ENCODE measurements at places on chromosomes 5 and 9.

DNA sequence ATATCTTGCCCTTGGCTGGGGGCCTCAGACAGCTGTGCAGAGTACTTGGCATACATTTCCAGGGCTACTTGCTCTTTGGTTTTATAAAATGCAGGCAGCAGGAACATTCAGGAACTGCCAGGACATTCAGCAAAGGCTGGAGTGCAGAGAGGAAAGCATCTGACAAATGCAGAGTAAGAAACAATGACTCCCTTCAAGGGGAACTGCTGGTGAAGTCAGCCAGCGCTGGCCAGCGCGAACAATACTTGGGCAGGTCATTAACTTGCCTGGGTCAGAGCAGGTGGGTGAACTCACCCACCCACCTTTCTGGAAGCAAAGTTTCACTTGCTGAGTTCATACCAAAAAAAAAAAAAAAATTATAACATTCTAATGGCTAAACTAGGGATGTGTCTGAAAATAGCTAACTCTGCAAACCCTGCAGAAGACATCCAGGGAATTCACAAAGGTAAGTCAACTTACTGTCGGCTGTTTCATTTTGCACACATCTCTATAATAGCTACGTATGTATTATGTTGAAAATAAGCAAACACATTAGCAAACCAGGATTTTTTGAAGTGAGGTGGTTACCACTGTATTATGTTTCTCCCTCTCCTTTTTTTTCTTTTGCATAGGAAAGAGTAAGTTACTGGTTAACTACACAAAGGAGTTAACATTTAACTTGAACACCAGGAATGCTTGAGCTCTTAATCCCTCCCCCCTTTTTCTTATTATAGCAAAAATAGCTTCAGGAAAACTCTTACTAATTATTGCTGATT lies 152.2 kb downstream of the GLIS3 start:
- DNase-seq = no peak

DNA sequence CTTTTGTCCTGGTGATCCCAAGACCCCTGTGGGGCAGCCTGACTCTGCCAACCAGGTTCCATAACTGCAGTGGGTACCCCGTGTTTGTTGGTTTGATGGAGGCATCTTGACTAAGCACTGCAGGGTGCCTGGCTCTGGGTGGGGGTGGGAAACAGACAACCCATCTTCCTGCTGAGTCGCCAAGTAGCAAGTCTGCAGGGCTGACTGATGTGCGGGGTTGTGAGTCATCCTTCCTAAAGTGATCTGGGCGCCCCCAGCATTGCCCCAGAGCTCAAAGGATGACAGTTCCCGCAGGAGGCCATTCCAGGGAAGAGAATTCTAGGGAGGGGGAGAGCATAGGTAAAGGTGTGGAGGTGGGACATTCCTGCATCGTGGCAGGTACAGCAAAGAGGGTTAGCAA lies 23.5 kb downstream of the DAB2IP start:
- no peak for DNase-seq

- DNase-seq = no peak
Observed at GRCh38 chr9:2603621-2604020, 18.0 kb upstream of the VLDLR start.

GRCh38 chr5:142322747-142323479 lies 1.9 kb downstream of the SPRY4 start:
- no peak for DNase-seq

- no peak for DNase-seq
Observed at GRCh38 chr5:19855031-19855430, 133.0 kb downstream of the CDH18 start.

DNA sequence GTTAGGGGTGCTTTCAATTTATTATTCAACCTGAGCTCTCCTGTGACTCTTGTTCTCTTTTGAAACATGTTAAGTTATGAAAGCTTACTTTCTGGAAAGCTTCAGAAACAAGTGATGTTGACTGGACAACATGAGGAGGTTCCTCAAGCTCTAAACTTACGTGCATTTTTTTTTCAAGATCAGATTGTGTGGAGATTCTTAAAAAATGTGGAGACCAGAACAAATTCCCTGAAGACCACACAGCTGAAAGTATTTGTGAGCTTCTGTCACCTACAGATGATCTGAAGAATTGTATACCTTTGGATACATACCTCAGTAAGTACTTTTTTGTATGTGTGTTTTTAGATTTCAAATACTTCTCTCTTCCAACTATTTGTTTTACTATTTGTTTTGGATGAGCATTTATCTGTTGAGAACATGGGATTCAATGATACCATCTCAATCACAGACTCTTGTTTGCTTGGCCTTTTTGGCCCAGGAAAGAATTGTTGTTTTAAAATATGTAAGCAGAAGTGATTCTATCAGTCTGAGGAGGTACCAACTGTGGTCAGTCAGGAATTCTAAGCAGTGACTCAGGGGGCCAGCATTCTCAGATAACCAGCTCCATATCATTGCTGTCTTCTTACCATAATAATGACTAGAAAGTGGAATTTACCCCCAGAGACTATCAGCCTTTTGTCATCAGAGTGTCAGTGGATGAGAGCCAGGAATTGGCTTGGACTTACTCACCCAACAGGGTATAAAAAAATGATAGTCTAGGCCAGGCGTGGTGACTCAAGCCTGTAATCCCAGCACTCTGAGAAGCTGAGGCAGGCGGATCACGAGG lies 34.4 kb upstream of the GLIPR2 start:
- no peak for DNase-seq

DNA sequence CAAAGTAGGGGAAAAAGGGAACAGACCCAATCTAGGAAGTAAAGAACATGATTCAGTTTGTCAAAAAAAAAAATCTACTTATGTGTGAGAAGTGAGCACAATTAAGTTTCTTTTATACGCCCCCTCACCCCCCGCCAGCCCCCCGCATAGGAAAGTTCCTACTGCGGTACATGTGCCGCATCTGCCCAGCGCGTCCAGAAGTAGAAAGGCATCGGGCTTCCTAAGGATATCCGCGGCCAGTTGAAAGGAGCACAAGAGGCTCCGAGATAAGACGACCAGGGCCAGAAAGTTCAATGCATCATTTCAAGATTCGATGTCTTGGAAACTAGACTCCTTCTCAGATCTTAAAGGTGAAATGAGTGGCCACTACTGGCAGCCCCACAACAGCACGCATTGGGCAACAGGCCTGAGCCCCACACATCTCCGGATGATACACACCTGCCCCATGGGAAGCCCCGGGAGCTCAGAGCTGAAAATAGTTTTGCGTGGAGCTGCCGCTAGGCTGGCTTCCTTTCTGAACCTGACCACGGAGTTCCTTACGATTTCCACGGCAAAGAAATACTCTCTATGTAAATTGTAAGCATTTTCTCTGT lies 203.9 kb downstream of the RAB3C start:
- no peak for DNase-seq

DNA sequence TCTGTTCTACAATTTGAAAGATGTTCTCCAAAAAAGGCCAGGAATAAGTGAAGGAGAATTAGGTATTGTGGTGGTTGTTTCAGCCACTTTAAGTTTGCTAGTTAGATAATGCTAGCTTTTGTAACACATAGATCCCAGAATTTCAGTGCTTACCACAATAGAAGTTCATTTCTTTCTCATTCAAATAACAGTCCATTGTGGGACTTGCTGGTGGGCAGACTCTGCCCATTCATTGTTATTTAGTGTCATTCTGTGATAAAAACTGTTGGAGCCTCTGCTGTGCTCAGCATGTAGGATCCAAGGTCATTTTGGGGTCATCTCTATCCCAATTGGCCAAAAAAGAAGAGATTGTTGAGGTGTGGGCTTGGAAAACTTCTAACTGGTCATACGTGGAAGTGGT lies 106.8 kb downstream of the CCDC192 start:
- no peak for DNase-seq

GRCh38 chr9:3916411-3916810 lies 383.5 kb downstream of the GLIS3 start:
- no peak for DNase-seq

DNA sequence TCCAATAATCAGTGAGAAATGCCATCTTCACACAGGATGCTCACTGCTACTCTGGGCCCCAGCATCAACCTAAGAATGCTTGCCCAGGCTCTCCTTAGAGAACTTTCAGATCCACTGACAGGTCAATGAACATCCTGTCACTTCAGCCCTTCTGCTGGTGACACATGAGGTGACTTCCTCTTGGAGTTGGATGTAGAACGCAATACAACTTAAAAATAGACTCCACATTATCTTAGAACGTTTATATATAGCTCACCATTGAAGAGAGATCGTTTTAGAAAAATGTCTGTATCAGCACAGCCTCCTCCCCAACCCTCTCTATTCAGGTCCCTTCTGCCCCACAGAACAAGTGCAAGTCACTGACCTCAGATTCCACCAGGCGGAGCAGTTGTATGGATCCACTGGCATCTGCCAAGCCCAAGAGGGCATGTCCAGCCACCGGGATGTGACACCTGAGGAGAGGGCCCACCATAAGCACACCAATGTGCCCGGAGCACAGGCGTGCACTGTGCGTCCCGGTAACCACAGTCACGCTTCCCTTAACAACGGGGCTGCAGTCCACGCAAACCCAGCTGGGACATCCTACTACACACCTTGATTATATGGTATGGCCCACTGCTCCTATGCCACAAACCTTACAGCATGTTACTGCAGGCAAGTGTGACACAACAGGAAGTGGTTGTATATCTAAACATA lies 2.9 kb downstream of the DPH7 start:
- no peak for DNase-seq

DNA sequence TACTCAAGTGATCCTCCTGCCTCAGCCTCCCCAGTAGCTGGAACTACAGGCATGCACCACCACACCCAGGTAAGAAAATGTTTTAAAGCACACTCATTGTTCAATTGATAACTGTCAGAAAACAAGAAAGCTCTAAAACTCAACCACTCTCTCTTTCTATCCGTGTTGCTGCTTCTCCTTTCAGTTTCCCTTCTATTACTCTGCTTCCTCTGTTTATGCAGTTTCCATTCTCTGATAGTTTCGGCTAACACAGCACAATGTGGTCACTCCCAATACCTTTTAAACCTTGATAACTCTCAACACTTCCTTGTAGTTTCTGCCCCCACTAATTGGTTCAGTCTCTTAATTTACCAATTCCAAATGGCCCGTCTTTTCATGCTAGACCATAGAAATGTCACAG lies 59.2 kb upstream of the NR4A3 start:
- no peak for DNase-seq

GRCh38 chr5:25489834-25490538 lies 845.2 kb upstream of the CDH10 start:
- DNase-seq = no peak

DNA sequence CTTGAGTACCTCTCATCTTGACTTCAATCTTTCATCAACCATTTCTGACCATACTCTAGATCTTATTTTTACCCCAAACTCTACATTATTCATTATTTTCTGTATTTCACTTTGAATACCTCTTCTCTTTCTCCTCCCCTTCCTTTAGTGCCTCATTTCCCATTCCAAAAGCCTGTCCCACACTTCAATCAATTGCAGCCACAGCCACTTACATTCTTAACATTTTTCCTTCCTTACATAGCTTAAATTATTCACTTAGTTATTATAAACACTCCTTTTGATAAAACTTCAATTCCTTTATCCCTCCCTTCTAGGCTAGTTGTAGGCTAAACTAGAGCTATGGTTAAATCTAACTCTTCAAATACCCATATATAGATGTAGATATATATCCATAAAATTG lies 344.0 kb downstream of the PRR16 start:
- DNase-seq = no peak

- DNase-seq = no peak
Observed at GRCh38 chr5:160020266-160020770, 11.4 kb downstream of the TTC1 start.

DNA sequence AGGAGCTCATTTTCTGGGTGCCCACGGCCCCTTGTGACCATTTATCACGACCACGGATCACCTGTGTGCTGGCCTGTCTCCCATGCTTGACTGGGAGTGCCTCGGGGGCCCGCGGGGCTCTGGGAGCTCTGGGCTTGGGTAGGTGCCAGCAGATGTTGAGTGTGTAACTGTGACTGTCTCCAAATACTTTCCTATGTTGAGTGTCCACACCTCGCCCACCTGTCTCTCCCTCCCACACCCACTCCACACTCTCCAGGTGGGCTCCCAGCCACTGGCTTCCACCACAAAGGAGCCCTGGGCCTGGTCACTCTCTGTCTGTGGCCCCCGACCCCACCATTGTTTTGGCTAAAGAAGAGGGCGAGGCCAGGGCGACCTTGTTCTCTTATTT lies 196.4 kb downstream of the CDK5RAP2 start:
- no peak for DNase-seq

DNA sequence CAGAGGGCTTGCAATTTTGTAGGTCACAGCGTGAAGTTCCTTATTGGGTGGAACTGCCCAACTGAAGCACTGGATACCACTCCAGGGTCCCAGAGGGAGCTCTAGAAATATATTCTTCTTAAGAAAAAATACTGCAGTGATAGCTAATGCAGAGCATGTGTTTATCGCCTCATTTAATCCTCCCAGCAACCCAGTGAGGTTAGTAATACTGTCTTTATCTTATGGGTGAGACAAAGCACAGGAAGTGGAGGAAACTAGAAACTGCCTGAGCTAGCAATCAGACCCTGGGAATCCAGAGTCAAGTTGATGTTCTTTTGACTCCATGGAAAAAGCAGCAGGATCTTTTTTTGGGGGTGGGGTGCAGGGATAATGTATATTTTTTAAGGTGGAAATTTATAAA lies 153.3 kb downstream of the PJA2 start:
- DNase-seq = no peak

GRCh38 chr5:31186672-31187267 lies 6.7 kb upstream of the CDH6 start:
- DNase-seq = no peak

- DNase-seq = no peak
Observed at GRCh38 chr5:121257621-121258020, 594.1 kb upstream of the FTMT start.

DNA sequence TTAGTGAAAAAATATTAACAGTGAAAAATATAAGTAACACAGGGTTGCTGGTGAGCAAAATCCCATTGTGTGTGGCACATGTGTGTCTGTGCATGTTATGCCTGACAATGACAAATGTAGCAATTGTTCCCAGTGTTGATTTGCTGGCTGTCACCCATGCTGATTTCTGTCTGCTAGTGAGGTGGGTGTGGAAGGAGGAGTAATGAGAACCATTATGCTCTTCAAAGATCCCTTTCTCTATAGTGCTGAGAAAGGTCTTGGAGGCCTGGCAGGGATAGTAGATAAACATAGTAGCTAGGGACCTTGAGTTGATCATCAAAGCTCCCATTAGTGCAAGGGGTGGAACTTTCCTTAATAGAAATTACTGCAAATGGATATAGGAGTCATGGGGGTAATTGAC lies 152.5 kb upstream of the CLINT1 start:
- DNase-seq = no peak

DNA sequence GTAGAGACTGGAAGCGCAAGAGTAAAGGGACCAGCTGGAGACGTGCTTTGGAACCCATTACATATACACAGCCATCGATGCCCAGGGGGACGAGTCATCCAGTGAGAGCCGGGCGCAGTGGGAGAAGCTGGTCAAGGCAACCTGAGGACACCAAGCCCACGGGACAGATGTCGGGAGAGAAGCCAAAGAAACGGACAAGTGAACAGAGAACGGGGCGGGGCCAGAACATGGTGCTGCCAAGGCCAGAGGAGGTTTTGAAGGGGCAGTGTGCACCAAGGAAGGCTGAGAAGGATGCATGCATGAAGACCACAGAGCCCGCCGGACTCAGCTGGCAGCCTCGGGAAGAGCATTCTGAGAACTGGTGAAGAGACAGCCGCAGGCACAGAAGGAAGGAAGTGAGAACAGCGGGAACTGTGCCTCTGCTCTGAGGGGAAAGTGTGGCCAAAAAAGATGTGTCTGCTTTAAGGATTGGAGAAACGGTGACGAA lies 20.3 kb downstream of the CAMSAP1 start:
- no peak for DNase-seq

Data from activated naive CD4-positive, alpha-beta T cell treated with anti-CD3 and anti-CD28 coated beads, Interleukin-2, amount 10 ng/mL, durations not matched to agents 7 days and 5 days (primary cell).